ENCODE measurements at places on chromosomes 6 and 20.
A peak's percentile ranks its signal among the peaks of the same experiment; 100 is the strongest.

- no peak for DNase-seq
Observed at GRCh38 chr6:83815631-83816272, 37.4 kb upstream of the RIPPLY2 start.

GRCh38 chr6:4670824-4671409, 105.3 kb upstream of the CDYL start:
- no peak for DNase-seq

- no peak for DNase-seq
Observed at GRCh38 chr6:167351656-167352345, 26.9 kb downstream of the TTLL2 start.

- DNase-seq: peak; percentile 22
Observed at GRCh38 chr6:30013291-30013922, 47.7 kb upstream of the POLR1H start.

GRCh38 chr6:43575105-43575771, 600 bp downstream of the XPO5 start:
- peak; percentile 23 for DNase-seq

GRCh38 chr6:114342086-114342825, 567 bp downstream of the HS3ST5 start:
- no peak for DNase-seq

- no peak for DNase-seq
Observed at GRCh38 chr20:57621421-57622200, 1.4 kb upstream of the ZBP1 start.

- DNase-seq: peak; percentile 87
Observed at GRCh38 chr6:52503851-52504781, 72.7 kb downstream of the TRAM2 start.

GRCh38 chr6:43444036-43444435, 11.3 kb downstream of the DLK2 start:
- DNase-seq: no peak

DNA sequence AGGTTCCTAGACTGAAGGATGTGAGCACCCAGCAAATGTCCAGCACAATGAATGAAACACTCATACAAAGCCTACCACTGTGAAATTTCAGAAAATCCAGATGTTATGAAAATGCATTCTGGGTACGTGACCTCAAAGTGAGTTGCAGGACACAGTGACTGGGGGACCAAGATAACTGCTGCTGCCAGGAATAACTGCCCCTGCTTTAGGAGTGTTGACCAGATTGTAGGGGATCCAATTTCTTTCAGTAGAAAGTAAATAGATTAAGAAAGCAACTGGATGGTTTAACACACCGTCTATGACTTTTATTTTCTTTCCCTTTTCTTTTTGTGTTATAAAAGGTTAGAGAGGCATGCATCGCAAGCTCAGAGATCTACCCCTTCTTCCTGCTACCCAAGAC, 29.5 kb downstream of the MYLK4 start:
- no peak for DNase-seq

DNA sequence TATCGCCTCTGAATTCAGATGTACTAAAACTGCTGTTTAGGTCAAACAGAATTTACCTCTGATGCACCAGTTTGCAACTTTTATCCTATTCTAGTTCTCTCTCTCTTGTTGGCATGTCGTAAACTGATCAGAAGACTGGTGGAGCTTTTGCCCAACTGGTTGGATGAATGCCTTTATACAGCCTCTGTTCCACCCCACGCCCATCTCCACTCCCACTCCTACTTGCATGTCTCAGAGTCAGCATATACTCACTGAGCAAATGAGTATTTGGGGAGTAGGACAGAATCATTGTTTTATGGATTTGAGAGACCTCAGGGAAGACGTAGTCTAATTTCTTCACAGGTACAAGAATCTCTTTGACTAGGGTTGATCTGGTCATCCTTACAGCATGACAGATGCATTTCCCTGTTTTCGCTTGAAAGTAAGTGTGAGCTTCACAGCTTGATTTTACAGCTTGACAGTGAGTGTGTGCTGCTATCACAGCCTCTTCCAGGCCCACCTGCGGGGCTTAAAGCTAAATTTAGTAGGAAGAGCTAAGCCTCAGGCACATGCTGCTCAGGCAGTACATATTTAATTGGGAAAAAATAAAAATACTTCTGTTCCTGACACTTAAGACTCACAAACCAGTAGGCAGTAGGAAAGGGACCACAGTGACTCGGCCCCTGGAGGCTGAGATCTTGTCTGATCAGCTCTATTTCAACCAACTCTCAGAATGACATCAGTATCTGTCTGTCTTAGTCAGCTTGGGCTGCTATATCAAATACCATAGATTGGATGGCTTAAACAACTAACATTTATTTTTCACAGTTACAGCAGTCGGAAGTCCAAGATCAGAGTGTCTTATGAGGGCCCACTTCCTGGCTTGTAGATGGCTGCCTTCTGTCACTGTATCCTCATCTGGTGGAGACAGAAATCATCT, 30.4 kb downstream of the TRMT6 start:
- no peak for DNase-seq

- DNase-seq: no peak
Observed at GRCh38 chr20:38982291-38982690, 20.1 kb downstream of the DHX35 start.

DNA sequence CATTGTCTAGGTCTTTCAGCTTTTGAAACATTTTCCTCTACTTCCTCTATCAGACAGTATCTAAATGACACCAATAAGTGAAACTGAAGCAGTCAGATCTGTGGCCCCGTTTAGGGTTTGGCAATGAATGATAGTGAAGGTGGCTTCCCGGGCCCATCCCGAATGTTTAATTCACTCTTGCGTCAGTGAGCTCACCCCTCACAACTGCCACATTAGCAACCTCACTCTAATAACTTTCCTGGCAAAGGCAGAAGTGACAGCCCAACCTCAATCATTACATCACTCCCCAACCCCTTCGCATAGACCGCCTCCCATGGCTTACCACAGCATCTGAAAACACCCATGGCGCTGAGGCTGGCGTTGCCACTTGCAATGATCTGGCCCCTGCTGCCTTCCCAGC, 92.4 kb upstream of the CD83 start:
- DNase-seq: no peak

DNA sequence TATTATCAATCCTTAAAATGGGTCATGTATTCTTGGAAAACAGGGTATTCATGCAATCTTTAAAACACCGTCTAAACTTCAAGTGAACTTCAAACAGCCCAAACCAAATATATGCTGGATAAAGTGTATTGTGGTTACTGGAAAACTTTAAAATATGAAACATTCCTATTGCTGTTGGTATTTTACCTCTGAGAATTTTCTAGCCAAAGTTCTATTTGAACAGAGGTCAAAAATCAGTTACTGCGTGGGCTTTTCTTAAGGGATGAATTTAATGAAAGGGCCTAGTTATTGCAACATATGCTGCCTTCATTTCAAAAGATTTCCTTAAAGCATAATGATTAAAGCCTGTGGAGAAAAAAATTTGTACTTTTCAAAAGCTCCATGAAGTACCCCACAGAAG, 436.0 kb downstream of the PLCB1 start:
- DNase-seq: no peak

DNA sequence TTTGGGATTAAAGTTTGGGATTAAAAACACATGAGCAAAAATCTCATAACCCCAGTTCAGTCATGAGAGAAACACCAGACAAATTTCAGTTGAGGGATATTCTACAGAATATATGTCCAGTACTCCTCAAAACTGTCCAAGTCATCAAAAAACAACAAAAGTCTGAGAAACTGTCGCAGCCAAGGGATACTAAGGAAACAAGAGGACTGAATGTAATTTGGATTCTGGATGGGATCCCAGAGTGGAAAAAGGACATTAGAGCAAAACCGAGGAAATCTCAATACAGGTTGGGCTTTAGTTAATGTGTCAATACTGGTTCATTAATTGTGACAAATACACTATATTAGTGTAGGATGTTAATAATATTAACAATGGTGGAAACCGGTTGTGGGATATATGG, 219.3 kb downstream of the BCKDHB start:
- DNase-seq: no peak

DNA sequence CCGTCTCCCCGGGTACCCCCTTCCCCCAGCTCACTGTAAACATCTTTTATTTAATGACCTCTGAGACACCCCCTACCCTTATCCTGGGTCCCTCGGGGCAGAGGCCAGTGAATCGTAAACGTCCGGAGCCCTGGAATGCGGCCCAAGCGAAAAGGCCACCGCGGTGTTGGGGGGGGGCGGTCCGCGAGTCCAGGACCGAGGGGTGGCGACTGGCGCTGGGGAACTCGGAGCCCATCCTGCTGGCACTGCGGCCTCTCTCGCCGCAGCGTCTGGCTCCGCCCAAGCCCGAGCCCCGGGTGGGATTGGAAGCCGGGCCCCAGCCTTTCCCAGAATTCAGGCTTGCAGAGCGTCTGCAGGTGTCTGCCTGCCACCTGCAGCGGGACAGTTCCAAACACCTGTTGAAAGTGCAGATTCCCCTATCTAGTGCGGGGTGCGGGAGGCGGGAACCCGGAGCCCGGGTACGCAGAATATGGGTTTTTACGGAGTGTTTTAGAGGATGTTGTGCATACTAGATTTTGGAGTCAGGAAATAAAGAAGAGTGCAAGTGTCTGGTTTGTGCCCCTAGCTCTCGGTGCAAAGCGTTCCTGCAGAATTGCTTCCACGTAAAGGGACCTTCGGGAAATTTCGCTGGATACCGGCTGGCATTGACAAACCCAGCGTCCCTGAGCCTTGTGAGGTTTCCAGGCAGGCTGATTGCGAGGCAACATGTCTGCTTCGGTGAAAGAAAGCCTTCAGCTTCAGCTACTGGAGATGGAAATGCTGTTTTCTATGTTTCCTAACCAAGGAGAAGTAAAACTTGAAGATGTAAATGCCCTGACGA, 800 bp downstream of the RWDD2A start:
- peak; percentile 28 for DNase-seq

Data from SHP77 (cell line).